ENCODE measurements at places on chromosomes 4 and X.

- DNase-seq = no peak
Observed at GRCh38 chr4:147780137-147780777, 48.4 kb downstream of the ARHGAP10 start.

DNA sequence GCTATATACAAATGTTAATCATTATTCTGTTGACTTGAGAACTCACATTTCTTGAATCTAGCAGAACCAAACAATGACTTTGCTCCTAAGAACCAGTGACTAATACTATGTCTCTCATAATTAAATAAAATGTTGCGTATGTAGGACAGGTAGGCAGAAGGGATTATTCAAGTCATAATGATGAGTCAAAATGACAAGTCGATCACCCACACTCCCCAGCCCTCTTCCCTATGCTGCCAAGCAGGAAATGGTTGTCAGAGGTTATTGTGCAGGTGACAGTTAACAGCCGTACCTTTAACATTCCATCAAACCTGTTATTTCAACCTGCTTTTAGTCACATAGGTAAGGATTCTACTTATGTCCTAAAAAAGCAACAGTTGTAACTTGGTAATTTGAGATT lies 22.0 kb upstream of the STK26 start:
- no peak for DNase-seq

GRCh38 chr4:58600290-58600689 lies 1490.1 kb upstream of the IGFBP7 start:
- DNase-seq = no peak

- no peak for DNase-seq
Observed at GRCh38 chr4:171846232-171846631, 33.0 kb downstream of the GALNTL6 start.

DNA sequence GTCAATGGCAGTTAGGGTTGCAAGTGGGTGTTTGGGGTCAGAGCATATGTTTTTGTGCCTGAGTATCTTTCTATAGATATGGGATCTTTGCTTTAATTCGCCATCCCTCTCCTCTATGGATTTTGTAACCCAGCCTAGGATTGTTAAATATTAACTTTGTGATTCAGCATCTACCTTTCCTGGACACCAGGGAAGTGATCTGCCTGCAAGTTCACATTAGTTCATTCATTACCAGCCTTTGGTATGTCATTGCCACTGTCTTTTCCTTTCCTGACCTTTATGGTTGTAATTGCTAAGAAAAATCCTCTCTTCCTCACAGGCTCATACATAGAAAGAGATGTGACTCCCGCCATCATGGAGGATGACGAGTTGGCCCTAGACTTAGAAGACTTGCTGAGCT lies 73.8 kb downstream of the KIT start:
- DNase-seq = no peak

Data from activated CD8-positive, alpha-beta memory T cell treated with anti-CD3 and anti-CD28 coated beads for 48 hours (primary cell).